ENCODE measurements at places on chromosomes 12 and 14.

- H3K4me3 ChIP-seq: peak overlapping the region; percentile 77
- peak overlapping the region; percentile 96 for H3K27ac ChIP-seq
- DNase-seq: peak; percentile 56
- H3K27me3 ChIP-seq: no peaks in the 10 kb centered on the region
These were observed 14.0 kb downstream of the KCTD10 start for GRCh38 chr12:109462868-109463692.

GRCh38 chr12:122117979-122118378 lies 39.4 kb downstream of the MLXIP start:
- H3K4me3 ChIP-seq: no peak overlapping the region
- peaks cover 14% of the 10 kb centered on the region for H3K36me3 ChIP-seq
- H3K27ac ChIP-seq: peak overlapping the region; percentile 27
- no peaks in the 10 kb centered on the region for H3K27me3 ChIP-seq
- DNase-seq: no peak

DNA sequence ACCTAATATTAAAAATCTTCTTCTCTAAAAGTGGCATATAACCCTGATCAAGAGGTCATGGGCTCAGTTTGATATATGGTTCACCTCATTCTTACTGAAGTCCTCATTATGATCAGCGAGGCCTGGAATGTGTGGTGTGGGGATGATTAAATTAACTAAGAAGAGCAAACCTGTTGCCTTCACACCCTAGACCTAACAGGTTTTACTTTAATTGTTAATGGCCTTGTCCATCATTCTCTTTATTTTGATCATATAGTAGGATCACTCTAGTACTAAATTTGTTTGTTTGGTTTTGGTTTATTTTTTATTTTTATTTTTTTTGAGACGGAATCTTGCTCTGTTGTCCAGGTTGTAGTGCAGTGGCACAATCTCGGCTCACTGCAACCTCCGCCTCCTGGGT lies 43.5 kb downstream of the VEZT start:
- H3K4me1 ChIP-seq: peaks cover 13% of the 10 kb centered on the region
- no peaks in the 10 kb centered on the region for H3K27me3 ChIP-seq
- H3K36me3 ChIP-seq: peaks cover 30% of the 10 kb centered on the region
- H3K27ac ChIP-seq: no peak overlapping the region
- no peak overlapping the region for H3K4me3 ChIP-seq
- DNase-seq: no peak

DNA sequence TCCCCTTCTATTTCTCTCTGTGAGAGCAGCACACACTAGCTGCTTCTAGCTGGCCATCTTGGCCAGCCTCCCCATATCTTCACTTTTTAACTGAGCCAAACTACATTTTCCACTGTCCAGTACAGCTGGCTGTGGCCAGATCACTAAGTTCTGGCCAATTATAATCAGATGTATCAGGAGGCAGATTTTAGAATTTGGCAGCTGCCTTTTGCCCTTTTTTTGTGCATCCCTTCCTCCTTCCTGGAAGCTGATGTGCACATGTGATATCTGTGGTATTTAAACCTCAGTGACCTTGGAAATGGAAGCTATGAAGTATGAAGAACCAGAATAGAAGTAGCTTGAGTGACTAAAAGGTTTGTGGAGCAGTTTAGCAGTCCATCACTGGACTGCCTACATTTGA lies 49.8 kb upstream of the ANO6 start:
- no peak for DNase-seq
- H3K27me3 ChIP-seq: peaks cover 4% of the 10 kb centered on the region
- H3K4me3 ChIP-seq: no peak overlapping the region
- H3K36me3 ChIP-seq: peaks cover 12% of the 10 kb centered on the region

DNA sequence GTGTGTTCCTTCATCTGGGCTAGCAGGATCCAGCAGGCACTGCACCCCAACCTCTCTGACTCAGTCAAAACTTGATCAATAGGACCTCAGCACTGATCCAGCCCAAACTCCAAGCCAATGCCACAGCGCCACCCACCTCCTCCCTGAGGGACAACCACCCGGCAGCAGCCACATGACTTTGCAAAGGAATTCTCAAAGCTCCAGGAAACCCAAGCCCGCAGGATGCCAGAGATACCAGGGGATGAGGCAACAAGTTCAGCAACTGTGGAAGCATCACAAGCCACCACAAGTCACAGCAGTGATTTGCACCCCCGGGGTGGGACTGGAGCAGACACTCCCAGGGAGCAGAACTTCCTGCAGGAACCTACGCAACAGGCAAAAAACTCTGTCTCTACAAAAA lies 37.3 kb downstream of the ACTN1 start:
- no peak overlapping the region for H3K4me3 ChIP-seq
- peaks cover 7% of the 10 kb centered on the region for H3K27me3 ChIP-seq
- no peaks in the 10 kb centered on the region for H3K36me3 ChIP-seq
- H3K27ac ChIP-seq: peak overlapping the region; percentile 59
- DNase-seq: no peak

DNA sequence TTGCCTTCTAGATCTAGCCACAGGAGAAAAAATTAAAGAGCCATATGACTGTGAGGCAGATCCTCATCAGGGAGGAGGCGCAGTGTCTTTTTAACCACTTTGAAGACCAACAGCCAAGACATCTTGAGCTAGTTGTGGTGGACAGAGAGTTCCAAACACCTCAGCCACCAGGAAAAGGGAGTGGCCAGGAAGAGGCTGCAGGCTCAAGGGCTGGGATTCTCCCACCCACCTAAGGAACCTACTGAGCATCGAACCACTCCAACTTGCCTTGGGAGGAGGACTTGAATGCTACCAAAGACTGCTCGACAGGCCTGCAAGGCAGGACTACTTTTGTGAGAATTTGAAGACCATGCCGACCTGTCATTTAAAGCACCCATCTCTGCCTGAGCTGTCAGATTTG lies 14.5 kb upstream of the MDM2 start:
- no peak for DNase-seq
- no peaks in the 10 kb centered on the region for H3K4me1 ChIP-seq
- no peak overlapping the region for H3K27ac ChIP-seq

DNA sequence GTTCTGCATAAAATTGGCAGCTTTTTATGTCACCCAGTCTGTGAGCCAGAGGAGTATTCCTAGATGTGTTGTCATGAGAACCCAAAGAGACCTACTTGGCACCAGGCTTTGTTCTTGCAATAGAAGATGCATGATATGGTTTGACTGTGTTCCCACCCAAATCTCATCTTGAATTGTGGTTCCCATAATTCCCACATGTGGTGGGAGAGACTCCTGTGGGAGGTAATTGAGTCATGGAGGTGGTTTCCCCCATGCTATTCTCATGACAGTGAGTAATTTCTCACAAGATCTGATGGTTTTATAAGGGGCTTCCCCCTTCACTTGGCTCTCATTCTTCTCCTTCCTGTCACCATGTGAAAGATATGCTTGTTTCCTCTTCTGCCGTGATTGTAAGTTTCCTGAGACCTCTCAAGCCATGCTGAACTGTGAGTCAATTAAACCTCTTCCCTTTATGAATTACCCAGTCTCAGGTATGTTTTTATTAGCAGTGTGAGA lies 572.0 kb upstream of the ATP2B1 start:
- no peak overlapping the region for H3K4me3 ChIP-seq
- H3K27me3 ChIP-seq: peaks cover 3% of the 10 kb centered on the region
- H3K27ac ChIP-seq: no peak overlapping the region
- H3K4me1 ChIP-seq: no peaks in the 10 kb centered on the region

GRCh38 chr14:77270361-77271112 lies 469 bp downstream of the NGB start:
- peak; percentile 46 for DNase-seq
- peaks cover 14% of the 10 kb centered on the region for H3K36me3 ChIP-seq
- H3K27ac ChIP-seq: no peak overlapping the region
- H3K27me3 ChIP-seq: peaks cover 87% of the 10 kb centered on the region
- H3K4me3 ChIP-seq: peak overlapping the region; percentile 47

DNA sequence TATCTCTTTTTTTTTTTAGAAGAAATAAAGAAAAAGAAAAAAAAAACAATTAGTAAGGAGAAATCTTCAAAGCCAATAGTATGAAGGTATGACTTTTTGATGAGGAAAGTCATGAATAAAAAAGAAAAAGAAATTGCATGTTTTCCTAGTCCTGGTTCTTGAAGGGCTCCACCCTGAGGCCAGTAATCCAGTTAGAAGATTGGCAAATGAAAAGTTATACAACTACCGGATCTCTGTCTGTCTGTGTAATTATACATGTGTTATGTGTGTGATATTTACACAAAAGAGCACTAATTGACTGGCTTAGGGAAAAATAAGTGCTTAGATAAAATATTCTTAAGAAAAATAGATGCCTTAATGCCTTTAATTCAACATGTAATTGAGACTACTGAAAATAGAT lies 28.4 kb downstream of the SDR9C7 start:
- H3K4me1 ChIP-seq: no peaks in the 10 kb centered on the region
- no peak for DNase-seq
- no peak overlapping the region for H3K4me3 ChIP-seq

DNA sequence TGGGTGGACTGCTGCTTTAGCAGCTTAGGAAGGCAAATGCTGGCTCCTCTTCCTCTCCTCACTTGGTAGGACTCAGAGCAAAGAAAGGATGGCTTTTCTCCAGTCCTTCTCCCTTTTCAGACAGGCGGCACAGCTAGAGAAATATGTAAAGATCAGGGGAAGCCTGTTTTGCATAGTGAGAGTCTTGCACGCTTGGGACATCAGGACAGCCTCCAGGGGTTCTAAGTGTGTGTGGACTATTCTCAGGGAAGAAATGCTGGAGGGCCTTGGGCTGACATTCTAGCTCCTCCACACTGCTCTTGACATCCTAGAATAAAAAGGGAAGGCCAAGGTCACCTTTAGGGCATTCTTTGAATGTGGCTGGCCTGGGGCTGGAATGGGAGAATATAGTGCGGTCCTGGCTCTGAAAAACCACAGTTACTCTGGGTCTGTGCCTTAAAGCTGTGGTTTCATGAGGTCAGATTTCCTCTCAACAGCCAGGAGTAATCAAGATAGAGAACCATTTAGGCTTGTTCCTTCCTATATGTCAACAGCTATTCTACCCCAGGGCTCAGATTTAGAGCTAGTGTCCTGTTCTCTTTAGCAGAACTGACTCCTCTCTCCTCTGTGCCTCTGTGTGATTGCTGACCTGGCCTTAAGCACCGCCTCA lies 24.3 kb downstream of the CMA1 start:
- H3K27me3 ChIP-seq: peaks cover 2% of the 10 kb centered on the region
- peaks cover 4% of the 10 kb centered on the region for H3K36me3 ChIP-seq
- H3K4me1 ChIP-seq: no peaks in the 10 kb centered on the region
- H3K4me3 ChIP-seq: no peak overlapping the region
- H3K27ac ChIP-seq: no peak overlapping the region

- H3K36me3 ChIP-seq: peaks cover 10% of the 10 kb centered on the region
- H3K4me1 ChIP-seq: peaks cover 43% of the 10 kb centered on the region
- DNase-seq: peak; percentile 18
- peaks cover 5% of the 10 kb centered on the region for H3K27me3 ChIP-seq
- H3K27ac ChIP-seq: no peak overlapping the region
These were observed 18.5 kb downstream of the GLTP start for GRCh38 chr12:109861689-109862314.

DNA sequence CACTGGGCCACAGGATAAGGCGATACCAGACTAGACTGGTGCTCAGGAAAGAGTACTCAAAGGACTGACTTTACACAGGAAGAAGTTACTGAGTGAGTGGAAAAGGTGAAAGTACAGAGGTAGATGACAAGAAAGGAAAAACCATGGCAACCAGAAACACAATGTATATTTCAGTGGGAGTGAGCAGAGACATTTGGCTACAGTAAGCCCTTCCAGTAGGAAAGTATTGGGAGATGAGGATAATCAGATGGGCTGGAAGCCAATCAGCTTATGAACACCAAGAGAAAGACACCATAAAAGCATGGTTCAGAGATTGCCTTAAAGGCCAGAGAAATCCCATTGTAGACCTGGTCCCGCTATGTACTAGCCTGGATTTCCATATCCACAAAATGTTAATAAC lies 51.6 kb downstream of the TMTC1 start:
- H3K36me3 ChIP-seq: peaks cover 5% of the 10 kb centered on the region
- H3K4me1 ChIP-seq: peaks cover 5% of the 10 kb centered on the region
- DNase-seq: no peak

- no peak overlapping the region for H3K4me3 ChIP-seq
- H3K36me3 ChIP-seq: no peaks in the 10 kb centered on the region
- no peak overlapping the region for H3K27ac ChIP-seq
- H3K4me1 ChIP-seq: peaks cover 16% of the 10 kb centered on the region
- peaks cover 22% of the 10 kb centered on the region for H3K27me3 ChIP-seq
These were observed 138.5 kb upstream of the SRRM4 start for GRCh38 chr12:118842866-118843265.

DNA sequence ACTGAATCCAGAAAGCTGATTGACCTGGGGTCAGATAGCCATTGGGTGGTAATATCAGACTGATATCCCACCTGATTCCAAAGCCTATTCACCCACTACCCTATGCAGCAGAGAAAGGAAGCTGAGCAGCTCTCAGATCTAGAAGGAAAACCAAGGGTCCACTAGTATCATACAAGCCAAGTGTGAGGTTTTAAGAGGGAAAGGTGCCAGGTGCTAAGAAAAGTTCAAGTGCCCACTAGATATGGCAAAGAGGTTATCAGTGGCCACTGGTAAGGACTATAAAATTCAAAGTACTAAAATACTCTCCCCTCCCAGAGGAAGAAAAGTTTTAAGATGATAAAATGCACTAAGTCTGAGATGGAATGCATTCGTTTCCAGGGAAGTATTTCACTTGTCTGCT lies 85.6 kb downstream of the PPM1H start:
- H3K4me3 ChIP-seq: no peak overlapping the region
- H3K27ac ChIP-seq: no peak overlapping the region
- no peak for DNase-seq
- peaks cover 22% of the 10 kb centered on the region for H3K4me1 ChIP-seq
- peaks cover 4% of the 10 kb centered on the region for H3K36me3 ChIP-seq

GRCh38 chr14:22506778-22507351 lies 82.2 kb downstream of the DAD1 start:
- H3K36me3 ChIP-seq: no peaks in the 10 kb centered on the region
- DNase-seq: no peak
- peak overlapping the region; percentile 58 for H3K27ac ChIP-seq
- H3K4me1 ChIP-seq: peaks cover 65% of the 10 kb centered on the region
- H3K27me3 ChIP-seq: peaks cover 3% of the 10 kb centered on the region

DNA sequence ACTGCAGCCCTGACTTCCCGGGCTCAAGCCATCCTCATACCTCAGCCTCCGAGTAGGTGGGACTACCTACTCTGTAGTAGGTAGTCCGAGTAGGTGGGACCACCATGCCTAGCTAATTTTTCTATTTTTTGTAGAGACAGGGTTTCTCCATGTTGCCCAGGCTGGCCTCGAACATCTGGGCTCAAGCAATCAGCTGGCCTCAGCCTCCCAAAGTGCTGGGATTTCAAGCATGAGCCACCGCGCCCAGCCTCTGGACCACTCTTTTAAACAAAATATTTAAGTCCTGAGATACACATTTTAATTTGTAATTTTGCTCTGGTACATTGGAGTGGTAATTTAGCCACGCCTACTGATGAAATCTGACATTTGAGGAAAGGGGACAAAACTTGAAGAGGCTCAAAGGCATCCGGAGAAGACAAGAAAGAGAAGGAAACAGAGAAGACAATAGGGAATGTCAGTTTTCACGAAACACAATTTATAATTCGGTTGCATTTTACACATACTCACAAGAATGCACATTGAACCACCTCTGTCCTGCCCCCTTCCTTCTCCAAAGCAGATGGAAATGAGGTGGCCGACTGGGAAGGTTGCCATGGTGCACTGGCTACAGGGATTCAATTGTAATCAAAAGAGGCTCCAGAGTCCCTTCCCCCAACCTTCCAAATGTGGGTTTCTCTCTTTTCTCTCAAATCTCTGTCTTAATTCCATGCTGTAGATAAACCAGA lies 9.7 kb upstream of the TUBA1A start:
- H3K36me3 ChIP-seq: no peaks in the 10 kb centered on the region
- no peaks in the 10 kb centered on the region for H3K27me3 ChIP-seq
- H3K4me3 ChIP-seq: no peak overlapping the region
- H3K27ac ChIP-seq: no peak overlapping the region
- H3K4me1 ChIP-seq: peaks cover 36% of the 10 kb centered on the region

GRCh38 chr12:5694759-5695409 lies 250.2 kb downstream of the ANO2 start:
- no peaks in the 10 kb centered on the region for H3K36me3 ChIP-seq
- DNase-seq: no peak

All from nephron progenitor cell (in vitro differentiated cells).